Sigmoid colon (tissue), 7 donors: ENCODE measurements at places on chromosomes 2 and 18. TPM values are rescaled to one million over a fixed set of nuclear protein-coding genes. Genes with fewer than 3 reads are reported as not detected.

MFSD2B gene
- not detected for total RNA-seq

CCL20 gene
- 6.4 TPM for total RNA-seq

IL1R1 gene
- total RNA-seq, result 52.2 TPM

SOCS6 gene
- total RNA-seq, result 18.5 TPM

MIB1 gene
- total RNA-seq, result 31.9 TPM

REG1B gene
- not detected for total RNA-seq

SLC35G4 gene
- total RNA-seq, result not detected

AP1S3 gene
- total RNA-seq, result 0.14 TPM

RFX8 gene
- 0.83 TPM for total RNA-seq

PLGLB2 gene
- not detected for total RNA-seq

UGT1A10 gene
- not detected for total RNA-seq

ALPG gene
- not detected for total RNA-seq

RAB11FIP5 gene
- total RNA-seq, result 13.9 TPM

MERTK gene
- 14.4 TPM for total RNA-seq

FSHR gene
- not detected for total RNA-seq

ABCG5 gene
- total RNA-seq, result not detected

CRYGA gene
- total RNA-seq, result not detected

FBLN7 gene
- 1.1 TPM for total RNA-seq

MROH2A gene
- total RNA-seq, result not detected

CXCR1 gene
- total RNA-seq, result not detected

RNF125 gene
- 5.9 TPM for total RNA-seq

IL1R2 gene
- total RNA-seq, result 7.1 TPM
